ENCODE measurements at places on chromosomes 7 and 10. TPM values are rescaled to one million over a fixed set of nuclear protein-coding genes. Genes with fewer than 3 reads are reported as not detected.

The BTBD16 gene
- 2.6 TPM for total RNA-seq

The AVPI1 gene
- 7.5 TPM for total RNA-seq

The SPDYE1 gene
- total RNA-seq: not detected

The WDR86 gene
- 6.8 TPM for total RNA-seq

The FGFBP3 gene
- 1.5 TPM for total RNA-seq

The GRID2IP gene
- 0.32 TPM for total RNA-seq

The MOGAT3 gene
- not detected for total RNA-seq

The LRGUK gene
- 2.5 TPM for total RNA-seq

The TRPV6 gene
- 0.74 TPM for total RNA-seq

The TUBB8 gene
- not detected for total RNA-seq

The GBX1 gene
- total RNA-seq: not detected

The TMEM270 gene
- total RNA-seq: not detected

The MLXIPL gene
- 0.37 TPM for total RNA-seq

The AHR gene
- total RNA-seq: 485 TPM

The CNNM1 gene
- 1.6 TPM for total RNA-seq

The VWA2 gene
- total RNA-seq: 4.6 TPM

The NRAP gene
- 1.5 TPM for total RNA-seq

The UCMA gene
- not detected for total RNA-seq

The LRRN3 gene
- 39.1 TPM for total RNA-seq

The PTPRZ1 gene
- 13.9 TPM for total RNA-seq

The MACROH2A2 gene
- 15.2 TPM for total RNA-seq

The SPDYE6 gene
- not detected for total RNA-seq

The GDF2 gene
- not detected for total RNA-seq

The CCDC172 gene
- not detected for total RNA-seq

The CALCR gene
- 0.26 TPM for total RNA-seq

The HOXA5 gene
- total RNA-seq: 12.5 TPM

The TFPI2 gene
- 19.3 TPM for total RNA-seq

The IDI2 gene
- total RNA-seq: not detected

The CALN1 gene
- total RNA-seq: 0.42 TPM

The TAS2R4 gene
- total RNA-seq: 8.1 TPM

Measured in urinary bladder (tissue), 4 donors.